ENCODE measurements at places on chromosomes 6 and 20. TPM values are rescaled to one million over a fixed set of nuclear protein-coding genes. Genes with fewer than 3 reads are reported as not detected.

DNA sequence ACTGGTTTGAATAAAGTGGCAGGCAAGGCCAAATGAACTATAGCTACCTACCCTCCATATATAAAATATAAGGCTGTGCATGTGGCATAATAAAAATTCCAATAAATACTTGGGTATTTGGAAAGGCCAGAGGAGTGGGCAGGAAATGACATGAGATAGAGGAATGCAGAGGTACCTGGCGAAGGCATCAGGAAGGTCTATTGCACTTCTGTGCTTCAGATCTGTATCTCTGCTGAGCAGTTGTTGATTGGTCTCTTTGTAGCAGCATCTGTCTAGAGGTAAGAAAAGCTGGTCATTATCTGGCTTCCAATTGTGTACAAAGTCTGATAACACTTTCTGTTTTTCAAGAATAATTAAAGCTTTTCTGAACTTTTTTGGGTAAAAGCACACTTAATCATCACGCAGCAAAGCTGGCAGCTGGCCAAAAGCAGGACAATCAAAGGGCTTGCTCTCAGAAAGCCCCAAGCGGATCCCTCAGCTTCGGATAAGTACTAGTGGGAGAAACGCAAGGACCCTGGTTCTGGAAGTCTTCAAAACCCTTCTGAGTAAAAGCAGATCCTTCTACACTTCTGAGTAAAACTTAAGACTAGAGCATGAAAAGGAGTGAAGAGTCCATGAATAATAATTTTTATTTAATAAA is 120.1 kb upstream of the TCF21 start:
- DNase-seq = no peak

DNA sequence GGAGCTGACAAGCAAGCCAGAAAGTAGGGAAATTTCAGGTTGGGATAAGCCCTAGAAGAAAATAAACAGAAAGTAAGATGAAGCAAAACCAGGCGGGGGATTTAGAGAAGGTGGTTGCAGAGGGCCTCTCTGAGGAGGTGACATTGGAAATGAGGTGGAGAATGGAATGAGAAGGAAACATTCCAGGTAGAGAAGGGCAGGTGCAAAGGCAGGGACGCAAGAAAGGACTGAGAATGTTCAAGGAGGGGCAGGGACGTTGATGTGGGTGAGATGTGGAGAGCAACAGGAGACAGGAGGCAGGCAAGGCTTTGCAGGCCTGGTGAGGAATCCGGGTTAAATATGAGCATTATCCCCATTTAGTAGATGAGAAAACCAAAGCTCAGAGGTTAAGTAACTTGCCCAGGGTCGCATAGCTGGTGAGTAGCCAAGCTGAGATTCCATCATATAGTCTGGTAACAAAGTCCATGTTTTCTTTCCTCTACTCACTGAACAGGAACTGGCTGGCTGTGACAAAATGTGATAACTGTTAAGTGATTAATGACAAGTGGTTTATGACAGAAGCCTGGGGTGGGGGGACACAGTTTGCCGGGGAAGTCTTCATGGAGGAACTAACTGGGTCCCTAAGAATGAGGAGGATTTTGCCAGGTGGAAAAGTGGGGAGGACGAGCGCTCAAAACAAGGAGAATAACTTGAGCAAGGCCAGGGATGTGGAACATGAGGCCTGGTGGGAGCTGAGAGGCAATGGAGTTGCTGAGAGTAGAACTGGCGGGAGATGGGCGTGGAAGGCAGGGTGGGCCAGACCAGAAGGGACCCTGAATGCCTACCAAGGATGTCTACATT is 32.6 kb downstream of the MRPL14 start:
- DNase-seq = no peak

DNA sequence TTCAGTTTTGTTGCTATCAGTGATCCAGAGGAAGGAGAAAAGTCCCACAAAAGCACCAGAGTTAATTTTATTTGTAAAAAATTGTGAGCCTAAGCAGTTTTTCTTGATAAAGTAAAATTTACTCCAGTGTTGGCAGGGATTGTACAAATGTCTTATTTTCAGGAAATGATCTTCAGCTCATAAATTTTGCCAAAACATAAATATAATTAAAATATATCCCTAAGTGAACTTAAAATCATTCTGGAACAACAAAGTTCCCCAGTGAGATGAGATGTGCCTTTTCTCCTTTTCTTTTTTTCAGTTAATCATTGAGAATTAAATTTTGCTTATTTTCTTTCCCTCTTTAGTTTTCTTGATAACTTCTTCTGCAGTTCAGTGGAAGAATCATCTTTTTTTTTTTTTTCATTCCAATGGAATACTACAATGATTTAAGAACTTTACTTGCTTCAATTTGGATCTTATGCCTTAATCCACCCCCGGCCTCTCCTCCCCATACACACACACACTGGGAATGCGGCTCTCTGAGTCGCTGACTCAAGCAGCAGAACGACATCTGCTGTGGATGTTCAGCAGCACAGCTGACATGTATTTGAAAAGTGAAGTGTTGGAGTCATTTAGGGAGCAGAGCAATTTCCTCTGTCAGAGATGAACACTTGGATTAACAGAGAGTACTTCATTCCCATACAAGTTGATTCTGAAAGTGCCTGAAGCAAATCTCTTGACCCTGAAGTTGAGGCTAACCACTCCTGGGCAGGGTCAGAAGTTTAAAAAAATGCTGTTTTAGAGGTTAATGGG is 27.7 kb upstream of the LAMA4 start:
- no peak for DNase-seq

DNA sequence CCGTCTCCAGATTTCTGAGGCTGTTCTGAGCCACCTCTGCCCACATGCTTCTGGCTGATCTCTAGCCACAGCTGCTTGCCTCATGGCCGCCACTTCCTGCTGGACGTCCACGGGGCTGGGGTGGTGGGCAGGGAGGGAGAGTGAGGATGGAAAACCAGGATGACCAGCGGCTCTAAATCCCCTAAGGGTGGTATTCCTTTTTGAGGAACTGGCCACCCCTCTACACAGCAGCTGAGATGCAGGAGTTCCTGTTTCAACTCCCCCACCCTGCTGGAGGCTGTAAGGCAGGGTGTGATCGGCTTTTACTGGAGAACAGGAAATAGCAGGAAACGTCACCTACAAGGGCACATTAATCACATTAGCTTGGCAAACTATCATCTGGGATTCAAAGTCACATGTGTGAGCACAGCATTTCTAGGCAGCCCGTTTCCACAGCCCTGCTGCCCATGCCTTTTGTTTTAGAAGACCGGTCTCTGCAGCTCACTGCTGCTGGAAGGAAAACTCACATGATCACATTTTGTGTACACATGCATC is 181.6 kb upstream of the ECI2 start:
- DNase-seq = no peak

- no peak for DNase-seq
Observed at GRCh38 chr6:166325383-166326042, 16.8 kb downstream of the SFT2D1 start.

DNA sequence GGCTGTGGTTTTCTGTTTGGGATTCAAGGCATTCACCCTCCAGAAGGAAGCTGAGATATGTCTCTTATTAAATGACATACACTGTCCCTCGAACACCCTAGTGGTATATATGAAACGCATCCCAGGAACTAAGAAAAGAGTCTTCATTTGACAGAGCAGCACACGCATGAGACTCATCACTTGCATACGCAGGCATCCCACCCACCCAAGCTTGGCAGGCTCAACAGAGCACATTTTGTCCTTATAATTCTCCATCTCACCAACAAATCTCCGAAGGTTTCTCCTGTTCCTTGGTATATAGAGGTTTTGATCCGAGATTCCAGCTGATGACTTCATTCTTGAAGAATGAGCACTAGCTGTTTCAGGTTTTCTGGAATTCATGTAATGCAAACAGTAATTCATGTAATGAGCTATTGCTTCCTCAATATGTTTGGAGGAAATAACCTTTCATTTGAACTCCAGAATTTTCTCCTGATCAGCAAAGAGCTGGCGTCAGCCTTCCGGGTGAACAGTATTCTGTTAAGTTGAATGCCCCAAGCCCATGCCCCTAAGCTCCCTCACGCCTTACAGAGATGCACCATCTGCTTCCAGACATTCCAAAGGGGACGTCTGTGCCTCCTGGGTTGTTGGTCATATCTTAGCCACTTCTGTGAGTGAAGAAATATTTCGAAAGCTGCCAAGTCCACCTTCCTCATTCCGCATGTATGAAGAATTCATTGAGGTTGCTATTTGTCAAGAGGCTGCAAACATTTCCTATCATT is 66.0 kb upstream of the CDH4 start:
- DNase-seq = no peak

- no peak for DNase-seq
Observed at GRCh38 chr6:111628142-111628850, 22.6 kb upstream of the TRAF3IP2 start.

- DNase-seq = no peak
Observed at GRCh38 chr6:133641104-133641503, 247.8 kb upstream of the TCF21 start.

- DNase-seq = no peak
Observed at GRCh38 chr20:45405571-45406259, 2.4 kb upstream of the DBNDD2 start.

- no peak for DNase-seq
Observed at GRCh38 chr20:51383891-51384510, 158.5 kb downstream of the NFATC2 start.

- peak; percentile 18 for DNase-seq
Observed at GRCh38 chr20:2398449-2398848, 17.7 kb downstream of the TGM6 start.

DNA sequence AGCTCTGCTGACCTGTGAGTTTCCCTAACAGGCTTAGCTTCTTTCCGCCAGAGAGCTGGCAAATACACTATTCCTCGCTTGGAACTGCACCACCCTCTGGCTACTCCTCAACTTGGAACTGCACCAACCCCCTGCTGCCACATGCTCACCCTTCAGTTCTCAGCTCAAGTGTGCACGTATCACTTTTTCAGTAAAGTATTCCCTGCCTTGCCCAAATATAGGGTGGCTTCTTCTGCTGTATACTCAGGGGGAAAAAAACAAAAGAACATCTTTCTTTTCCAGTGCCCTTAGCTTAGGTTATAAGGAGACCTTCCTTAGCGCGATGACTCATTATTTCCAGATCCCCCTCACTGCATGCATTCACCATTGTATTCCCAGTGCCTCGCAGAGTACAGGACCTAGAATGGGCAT is 21.2 kb downstream of the GNAS-AS1 start:
- no peak for DNase-seq

DNA sequence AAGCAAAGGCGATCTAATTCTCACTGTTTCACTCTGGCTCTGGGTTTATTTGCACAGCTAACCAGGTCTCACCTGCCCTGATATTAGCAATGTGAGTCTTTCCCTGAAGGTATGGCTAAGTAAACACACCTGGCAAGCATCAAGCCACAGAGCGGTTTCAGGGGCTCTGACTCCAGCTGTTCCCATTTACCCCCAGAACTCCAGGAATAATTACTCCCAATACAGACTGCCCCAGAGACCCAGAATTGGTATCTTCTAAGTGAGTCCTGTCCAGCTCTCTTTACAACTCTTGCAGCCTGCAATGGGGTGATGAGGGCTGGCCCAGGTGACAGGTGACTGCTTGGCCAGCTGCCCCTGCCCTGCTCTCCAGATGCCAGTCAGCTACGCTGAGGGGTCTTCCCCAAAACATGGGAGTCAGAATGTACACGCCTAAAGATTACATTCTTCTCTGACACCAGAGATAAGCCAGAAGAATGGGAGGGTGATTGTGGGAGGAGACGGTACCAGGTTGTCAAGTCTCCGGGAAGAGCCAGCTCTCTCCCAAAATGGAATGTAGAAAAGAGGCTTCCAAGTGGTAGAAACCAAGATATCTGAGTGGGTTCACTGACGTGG is 4.9 kb upstream of the LRRN4 start:
- DNase-seq = no peak

- no peak for DNase-seq
Observed at GRCh38 chr20:22690616-22691179, 106.3 kb upstream of the FOXA2 start.

DNA sequence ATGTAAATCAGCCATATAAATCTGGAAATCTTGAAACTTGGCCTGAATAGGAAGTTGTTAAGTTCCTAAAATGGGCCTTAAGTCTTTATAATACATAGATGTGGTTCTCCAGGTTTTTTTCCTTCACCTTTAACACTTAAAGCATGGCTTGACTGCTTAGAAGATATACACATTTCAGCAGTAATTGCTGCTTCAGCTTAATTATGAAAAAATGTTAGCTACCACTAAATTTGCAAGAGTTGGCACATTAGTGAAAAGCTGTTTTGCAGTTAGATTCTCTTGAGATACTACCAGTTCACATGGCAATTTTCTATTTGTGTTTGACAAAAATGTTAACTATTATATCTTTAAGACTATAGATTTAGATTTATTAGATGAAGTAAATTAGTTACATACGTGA is 72.7 kb upstream of the MYO6 start:
- no peak for DNase-seq

DNA sequence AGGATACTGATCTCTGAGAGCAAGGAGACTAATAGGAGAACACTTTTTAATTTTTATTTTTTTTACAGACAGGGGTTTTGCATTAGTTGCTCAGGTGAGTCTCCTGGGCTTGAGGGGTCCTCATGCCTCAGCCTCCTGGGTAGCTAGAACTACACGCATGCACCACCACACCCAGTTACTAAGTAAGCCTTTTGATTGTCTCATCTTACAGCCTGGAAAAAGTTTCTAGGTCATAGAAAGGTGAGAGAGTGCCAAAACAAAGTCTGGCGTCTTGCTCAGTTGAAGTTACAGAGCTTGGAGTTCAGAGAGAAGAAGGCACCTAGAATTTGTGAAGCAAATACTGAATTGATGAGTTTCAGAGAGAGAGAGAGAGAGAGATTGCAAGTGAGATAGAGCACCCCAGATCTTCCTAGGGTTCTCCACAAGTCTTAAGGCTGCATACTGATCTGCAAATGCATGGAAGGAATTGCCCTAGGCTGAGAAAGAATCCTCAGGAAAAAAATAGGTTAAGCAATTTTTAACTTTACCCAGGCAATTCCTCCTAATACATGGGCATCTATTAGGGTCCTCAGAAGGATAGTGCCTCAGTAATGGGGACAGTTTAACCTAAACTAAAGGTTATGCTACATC is 37.6 kb upstream of the PHIP start:
- no peak for DNase-seq

DNA sequence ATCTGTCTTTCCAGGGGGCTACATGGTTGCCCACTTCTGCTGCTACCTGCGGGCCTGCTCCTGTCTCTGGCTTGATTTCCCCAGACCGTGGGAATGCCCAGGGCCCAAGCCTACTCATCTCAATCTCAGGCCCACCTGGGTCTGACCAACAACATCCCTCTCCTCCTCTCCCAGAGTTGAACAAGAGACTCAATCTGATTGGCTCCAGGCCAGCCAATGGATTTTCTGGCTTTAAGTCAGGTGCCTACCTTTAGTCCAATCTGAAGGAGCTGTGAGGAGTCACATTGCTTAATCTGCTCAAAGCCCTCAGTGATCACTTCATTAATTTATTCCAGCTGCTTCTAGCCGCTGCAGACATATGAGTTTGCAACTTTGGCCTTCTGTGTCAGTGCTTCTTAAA is 162.4 kb upstream of the KCNG1 start:
- DNase-seq = no peak

The ZBTB12 gene
- total RNA-seq = 1.5 TPM

The VSX1 gene
- total RNA-seq = not detected

The SLC17A9 gene
- total RNA-seq = 26.1 TPM

The PRSS16 gene
- 0.82 TPM for total RNA-seq

The COL9A3 gene
- total RNA-seq = 0.45 TPM

The ADGRF4 gene
- total RNA-seq = not detected

The BNIP5 gene
- not detected for total RNA-seq

The CRNKL1 gene
- total RNA-seq = 17.8 TPM

The BPIFA2 gene
- total RNA-seq = not detected

The TCP11 gene
- total RNA-seq = not detected

The MOXD1 gene
- total RNA-seq = 0.45 TPM

Measured in activated CD8-positive, alpha-beta memory T cell treated with anti-CD3 and anti-CD28 coated beads, Interleukin-2, amount 10 ng/mL, durations not matched to agents 7 days and 5 days (primary cell).